ENCODE measurements at places on chromosomes 7 and 10.

- DNase-seq = peak; percentile 31
Measured at GRCh38 chr10:70328967-70329366, 45.2 kb upstream of the NPFFR1 start.

- no peak for DNase-seq
Measured at GRCh38 chr7:127887631-127888030, 143.6 kb downstream of the LRRC4 start.

DNA sequence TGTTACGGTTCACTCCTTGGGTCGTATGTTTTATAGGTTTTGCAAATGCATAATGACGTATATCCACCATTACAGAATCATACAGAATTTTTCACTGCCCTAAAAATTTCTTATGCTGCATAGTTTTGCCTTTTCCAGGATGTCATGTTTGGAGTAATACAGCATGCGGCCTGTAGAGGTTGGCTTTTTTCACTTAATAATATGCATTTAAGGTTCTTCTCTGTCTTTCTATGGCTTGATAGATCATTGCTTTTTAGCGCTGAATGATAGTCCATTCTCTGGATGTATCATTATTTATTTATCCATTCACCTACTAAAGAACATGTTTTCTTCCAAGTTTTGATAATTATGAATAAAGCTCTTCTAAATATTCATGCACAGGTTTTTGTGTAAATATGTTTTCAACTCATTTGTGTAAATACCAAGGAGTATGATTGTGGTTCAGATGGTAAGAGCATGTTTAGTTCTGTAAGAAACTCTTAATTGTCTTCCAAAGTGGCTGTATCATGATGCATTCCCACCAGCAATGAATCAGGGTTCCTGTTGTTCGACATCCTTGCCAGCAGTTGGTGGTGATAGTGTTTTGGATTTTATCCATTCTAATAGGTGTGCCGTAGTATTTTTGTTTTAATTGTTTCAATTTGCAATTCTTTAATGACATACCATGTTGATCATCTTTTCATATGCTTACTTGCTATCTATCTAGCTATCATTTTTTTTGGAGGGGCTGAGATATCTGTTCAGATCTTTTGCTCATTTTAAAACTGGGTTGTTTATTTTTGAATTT, 531.2 kb upstream of the GHITM start:
- DNase-seq = no peak

DNA sequence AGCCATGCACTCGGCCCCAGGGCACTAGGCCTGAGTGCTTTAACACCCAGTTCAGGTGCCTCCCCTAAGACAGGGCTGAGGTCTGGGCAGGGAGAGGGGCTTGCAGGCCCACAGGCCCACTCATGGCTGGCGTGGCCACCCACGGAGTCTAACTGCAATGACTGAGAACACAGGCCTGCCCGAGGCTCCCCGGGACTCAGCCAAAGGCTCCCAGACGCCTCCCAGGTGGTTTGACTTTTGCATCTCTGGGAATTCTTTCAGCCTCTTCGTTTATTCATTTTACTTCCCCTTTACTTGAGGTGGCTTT, 37.3 kb downstream of the PTPRN2 start:
- no peak for DNase-seq

- DNase-seq = no peak
Measured at GRCh38 chr10:94677691-94678090, 5.8 kb upstream of the CYP2C18 start.

DNA sequence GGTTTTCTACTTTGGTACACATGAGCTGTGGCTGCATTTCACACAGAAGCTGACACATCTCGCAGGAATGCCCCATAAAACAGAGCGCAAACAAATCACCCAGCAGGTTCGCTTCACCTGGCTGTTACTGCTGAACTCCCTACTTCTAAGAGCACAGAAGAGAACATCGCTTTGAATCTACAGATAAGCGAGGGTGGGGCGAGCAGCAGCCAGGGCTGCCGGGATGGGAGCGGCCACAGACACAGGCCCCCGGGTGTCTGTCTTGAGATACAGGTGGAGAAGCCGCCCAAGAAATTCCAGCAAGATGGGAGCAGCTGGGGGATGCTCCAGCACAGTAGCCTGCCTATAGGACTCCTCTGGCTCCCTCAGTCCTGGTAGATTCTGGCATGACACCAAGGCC, 27.4 kb downstream of the OGDHL start:
- peak; percentile 36 for DNase-seq

- DNase-seq = peak; percentile 12
Measured at GRCh38 chr7:36281945-36282717, 107.5 kb upstream of the ANLN start.
